Activated gamma-delta T cell treated with anti-CD3 and anti-CD28 coated beads, Interleukin-2, amount 50 U/mL, for 16 hours (primary cell): ENCODE measurements at places on chromosomes 3 and 15.
A peak's percentile ranks its signal among the peaks of the same experiment; 100 is the strongest.

GRCh38 chr3:161420746-161421145, 49.4 kb upstream of the SPTSSB start:
- no peak for DNase-seq

DNA sequence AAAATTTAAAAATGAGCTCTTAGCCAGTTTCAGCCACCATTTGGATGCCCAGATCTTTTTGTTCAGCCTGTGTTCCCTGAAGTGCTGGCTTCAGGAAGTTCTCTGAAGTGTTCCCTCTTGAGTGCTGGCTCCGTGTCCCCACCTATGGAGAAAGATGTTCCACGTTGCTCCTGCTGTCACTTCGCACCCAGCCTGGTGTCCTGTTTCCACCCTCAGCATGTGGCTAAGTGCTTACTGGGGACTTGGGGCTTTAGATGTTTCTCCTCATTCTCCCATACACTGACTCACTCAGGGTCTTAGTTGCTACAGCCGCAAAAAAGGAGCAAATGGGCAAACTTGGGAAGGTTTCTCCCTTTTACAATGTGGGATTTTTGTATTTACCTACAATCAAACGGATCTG, 16.6 kb downstream of the CHCHD6 start:
- no peak for DNase-seq

DNA sequence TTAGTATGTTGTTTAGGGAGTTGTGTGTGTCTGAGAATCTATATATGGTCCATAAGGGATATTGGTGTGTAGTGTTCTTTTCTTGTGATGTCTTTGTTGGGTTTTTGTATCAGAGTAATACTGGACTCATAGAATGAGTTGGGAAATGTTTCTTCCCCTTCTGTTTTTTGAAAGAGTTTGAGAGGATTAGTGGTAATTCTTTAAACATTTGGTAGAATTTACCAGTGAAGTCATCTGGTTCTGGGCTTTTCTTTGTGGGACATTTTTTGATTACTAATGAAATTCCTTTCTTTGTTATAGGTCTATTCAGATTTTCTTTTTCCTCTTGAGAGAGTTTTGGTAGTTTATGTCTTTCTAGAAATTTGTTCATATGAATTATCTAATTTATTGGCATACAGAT, 16.9 kb downstream of the ACKR2 start:
- no peak for DNase-seq

DNA sequence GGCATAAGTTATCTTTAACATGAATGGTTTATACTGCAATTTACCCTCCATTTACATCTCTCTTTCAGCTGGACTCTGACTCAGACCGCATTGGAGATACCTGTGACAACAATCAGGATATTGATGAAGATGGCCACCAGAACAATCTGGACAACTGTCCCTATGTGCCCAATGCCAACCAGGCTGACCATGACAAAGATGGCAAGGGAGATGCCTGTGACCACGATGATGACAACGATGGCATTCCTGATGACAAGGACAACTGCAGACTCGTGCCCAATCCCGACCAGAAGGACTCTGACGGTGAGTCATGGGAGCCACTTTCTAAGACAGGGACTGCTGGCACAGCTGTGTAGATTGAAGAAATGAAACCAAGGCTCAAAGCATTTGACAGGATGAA, 11.6 kb downstream of the THBS1 start:
- DNase-seq: no peak

DNA sequence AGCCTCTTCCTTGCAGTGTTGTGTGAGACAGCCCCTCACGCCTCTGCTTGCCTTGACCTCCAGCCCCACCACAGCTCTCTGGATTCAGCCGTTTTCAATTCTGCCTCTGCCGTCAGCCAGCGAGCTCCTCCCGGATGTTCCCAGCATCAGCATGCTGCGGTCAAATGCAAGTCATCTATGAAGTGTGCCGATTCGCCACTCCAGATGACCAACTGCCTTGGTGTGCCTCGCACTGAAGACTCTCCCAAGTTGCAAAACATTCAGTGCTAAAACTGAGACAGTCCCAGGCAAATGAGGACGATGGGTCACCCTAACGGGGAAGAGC, 30.6 kb upstream of the RASA2 start:
- DNase-seq: no peak

- DNase-seq: no peak
Observed at GRCh38 chr15:74173380-74174218, at the start of gene ISLR. Gene ISLR, plus strand, starts transcription at chr15:74173710. Its CDS starts 1,149 bp downstream, at chr15:74174859.

DNA sequence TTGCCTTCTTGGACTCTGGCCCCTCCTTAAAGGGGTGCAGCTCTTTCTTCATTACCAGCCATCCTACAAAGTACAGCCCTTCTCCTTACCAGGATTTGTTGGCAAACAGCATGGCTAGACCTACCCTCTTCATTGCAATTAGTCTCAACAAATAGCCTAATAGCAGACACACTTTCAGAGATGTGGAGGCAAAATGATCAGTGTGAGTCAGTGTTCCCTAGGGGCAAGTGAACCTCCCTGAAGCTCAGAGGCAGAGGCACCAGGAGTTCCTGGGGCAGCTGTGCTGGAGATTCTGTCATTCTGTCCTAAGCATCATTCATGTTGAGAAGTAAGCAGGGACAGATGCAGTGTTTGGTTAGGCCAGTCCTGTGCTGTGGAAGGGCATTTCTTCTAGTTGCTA, 14.6 kb upstream of the MECOM start:
- DNase-seq: no peak

DNA sequence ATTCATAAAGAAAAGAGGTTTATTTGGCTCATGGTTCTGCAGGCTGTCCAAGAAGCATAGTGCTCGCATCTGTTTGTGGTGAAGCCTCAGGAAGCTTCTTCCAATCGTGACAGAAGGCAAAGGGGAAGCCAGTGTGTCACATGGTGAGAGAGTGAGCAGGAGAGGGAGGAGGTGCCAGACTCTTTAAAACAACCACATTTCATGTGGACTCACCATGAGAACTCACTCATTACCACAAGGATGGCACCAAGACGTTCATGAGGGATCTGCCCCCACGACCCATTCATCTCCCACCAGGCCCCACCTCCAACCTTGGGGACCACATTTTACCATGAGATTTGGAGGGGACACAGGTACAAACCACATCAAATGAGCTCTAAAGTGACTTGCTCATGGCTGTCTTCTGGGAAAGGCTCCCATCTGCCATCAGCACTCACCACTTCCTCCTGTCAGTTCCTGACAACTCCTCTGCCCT, 327.3 kb upstream of the TLE3 start:
- DNase-seq: no peak

DNA sequence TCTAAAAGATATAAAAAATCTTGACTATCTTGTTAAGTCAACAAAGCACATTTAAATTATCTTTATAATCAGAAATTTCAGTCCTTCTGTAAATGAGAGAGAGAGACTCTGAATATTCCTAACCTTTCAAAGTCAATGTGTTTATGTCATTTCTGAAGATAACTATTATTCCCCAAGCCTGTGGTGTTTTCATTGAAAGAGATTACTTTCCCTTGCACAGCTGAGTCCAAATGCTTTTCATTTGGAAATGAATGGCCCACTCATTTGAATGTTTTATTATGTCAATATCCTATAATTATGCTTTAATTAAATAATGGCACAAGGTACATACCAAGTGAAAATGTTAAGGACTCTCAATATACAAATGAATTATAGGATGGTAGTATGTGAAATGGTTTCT, 680.0 kb upstream of the DPPA4 start:
- no peak for DNase-seq

DNA sequence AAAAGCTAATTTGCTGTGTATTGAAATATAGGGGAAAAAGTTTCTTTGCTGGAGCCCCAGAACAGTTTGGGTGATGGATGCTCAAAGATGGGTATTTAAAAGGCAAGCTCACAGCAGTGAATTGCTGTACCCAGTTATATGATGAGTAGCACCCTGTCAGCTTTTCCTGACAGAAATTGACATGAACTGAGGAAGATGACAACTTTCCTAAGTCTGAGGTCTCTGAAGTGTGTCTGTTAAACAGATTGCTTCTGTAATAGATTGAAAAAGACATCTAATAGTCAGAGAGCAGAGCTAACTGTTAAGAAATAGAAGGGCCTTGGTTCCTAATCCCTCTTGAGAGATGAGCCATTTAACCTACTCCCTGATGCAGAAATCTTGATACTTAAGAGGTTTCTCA, 1278.0 kb upstream of the ALCAM start:
- DNase-seq: no peak

GRCh38 chr3:63875510-63875909, 11.8 kb downstream of the ATXN7 start:
- no peak for DNase-seq

GRCh38 chr15:74613953-74614743, 1.5 kb upstream of the CLK3 start:
- DNase-seq: no peak

GRCh38 chr15:59622289-59622688, 10.7 kb downstream of the GCNT3 start:
- peak; percentile 4 for DNase-seq

GRCh38 chr3:35690271-35690670, 50.9 kb downstream of the ARPP21 start:
- DNase-seq: no peak

DNA sequence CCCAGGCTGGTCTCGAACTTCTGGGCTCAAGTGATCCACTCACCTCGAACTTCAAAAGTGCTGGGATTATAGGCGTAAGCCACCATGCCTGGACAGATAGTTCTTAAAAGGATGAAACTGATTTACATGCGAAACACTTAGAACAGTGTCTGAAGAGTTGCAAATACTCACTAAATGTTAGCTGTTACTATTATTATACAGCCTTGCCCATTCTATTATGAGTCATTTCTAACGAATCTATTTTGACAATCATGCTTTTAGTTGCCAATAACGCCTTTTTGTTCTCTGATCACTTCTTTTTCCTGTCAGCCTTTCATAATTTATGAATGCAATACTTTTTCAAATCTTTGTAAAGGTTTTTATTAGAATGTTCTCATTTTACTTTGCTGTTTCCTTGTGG, 112.7 kb downstream of the SNRK start:
- DNase-seq: no peak

DNA sequence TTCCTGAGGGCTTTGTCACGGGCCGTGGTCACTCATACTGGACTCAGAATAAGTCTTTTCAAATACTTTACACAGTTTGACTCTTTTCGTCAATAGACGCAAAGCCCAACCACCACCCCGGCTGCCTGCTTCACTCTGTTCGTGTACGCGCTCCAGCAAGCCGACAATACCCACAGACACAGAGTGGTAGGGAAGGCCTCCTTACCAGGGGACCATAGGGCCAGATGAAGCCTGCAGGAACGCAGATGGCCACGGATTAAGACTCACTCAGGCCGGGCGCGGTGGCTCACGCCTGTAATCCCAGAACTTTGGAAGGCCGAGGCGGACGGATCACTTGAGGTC, 29.7 kb downstream of the EFCAB12 start:
- DNase-seq: no peak

DNA sequence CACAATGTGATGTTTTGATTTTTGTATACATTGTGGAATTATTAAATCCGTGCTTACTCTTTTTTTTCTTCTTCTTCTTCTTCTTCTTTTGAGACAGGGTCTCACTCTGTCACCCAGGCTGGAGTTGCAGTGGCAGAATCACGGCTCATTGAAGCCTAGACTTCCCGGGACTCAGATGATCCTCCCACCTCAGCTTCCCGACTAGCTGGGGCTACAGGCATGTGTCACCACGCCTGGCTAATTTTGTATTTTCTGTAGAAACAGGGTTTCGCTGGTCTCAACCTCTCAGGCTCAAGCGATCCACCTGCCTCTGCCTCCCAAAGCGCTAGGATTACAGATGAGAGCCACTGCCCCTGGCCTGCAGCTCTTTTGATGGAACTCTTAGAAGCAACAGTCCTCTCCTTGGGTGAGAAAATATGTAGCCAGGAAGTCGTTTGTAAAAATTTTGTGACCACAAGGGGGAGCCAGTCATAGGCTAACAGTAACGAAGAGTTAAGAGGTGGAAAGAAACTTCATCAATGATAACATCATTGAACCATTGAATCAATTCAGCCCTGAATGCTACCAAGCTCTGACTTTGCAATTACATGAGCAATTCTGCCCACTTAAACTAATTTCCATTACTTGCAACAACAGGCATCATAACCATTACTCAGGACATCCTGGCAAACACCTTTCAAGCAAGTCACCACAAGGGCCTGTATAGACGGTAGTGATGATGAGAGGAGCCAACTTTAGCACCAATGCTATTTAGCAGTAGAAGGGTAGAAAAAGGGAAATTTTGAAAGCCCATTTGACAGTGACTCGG, 16.7 kb upstream of the CMTM7 start:
- peak; percentile 57 for DNase-seq

DNA sequence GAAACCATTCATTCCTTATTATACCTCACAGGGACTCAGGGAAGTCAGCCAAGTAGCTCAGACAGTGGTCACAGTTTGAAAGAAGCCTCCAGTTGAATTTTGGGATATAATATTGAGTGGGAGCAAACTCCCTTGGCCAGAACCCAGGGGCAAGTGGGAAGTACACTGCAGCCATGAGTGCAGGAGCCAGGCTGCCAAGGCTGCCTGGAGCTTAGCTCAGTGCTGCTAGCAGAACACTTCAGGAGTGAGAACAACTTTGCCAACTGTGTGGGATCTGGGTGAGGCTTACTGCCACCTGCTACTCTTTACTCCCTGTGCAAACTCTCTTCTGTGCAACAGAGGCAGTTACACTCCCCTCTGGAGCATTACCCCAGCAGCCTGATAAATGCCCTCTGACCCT, 4.6 kb downstream of the OR5K3 start:
- DNase-seq: no peak

GRCh38 chr3:185606196-185606595, 20.1 kb downstream of the SENP2 start:
- DNase-seq: no peak

DNA sequence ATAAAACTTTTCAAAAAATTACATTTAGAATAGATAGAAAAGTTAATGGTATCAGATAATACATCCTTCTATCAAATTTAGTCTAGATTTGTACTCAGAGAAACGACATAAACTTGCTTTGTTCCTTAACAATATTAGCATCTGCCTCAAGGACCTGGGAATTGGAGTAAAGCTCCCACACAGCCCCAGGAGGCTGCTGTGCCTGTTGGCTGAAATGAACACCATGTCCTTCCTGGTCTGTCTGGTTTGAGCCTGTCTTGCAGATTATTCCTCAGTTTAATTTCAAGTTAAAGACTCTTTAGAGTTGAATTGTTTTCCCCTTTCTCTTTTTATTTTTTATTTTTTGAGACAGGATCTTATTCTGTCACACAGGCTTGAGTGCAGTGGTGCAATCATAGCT, 19.4 kb downstream of the GNB5 start:
- no peak for DNase-seq

DNA sequence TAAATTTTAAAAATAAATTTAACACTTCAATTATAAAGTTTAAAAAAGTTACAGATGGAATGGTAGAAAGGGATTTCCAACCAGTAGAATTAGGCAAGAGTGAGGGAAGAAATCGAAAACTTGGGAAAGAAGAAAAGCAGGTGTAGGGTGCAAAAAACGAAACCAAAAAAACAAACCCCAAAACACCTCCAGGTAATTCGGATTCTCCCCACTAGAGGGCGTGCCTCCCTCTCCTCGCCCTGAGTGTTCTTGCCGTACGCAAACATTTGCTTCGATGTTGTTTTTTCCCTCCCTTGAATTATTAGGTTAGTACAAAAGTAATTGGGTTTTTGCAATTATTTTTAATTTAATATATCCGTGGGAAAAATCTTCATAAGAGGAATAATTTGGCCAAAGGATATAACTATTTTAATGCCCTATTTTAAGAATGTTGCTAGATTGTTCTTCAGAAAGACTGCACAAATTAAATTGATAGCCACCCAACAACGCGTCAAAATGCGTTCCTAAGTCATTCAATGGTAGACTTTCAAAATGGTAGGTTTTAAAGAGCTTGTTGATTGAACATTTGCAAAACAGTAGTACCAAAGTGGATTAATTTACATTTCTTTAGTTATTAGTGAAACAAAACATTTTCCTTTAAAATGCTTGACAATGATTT, 63.7 kb downstream of the SLC30A4 start:
- peak; percentile 74 for DNase-seq

GRCh38 chr3:176916777-176917176, 280.5 kb downstream of the TBL1XR1 start:
- no peak for DNase-seq
